ENCODE measurements at places on chromosomes 6 and 20.

GRCh38 chr6:9537381-9537780, 877.5 kb downstream of the TFAP2A start:
- peak; percentile 53 for DNase-seq

GRCh38 chr6:154874773-154875592, 120.1 kb upstream of the TIAM2 start:
- no peak for DNase-seq

GRCh38 chr20:7085467-7085866, 318.0 kb downstream of the BMP2 start:
- DNase-seq, result no peak

DNA sequence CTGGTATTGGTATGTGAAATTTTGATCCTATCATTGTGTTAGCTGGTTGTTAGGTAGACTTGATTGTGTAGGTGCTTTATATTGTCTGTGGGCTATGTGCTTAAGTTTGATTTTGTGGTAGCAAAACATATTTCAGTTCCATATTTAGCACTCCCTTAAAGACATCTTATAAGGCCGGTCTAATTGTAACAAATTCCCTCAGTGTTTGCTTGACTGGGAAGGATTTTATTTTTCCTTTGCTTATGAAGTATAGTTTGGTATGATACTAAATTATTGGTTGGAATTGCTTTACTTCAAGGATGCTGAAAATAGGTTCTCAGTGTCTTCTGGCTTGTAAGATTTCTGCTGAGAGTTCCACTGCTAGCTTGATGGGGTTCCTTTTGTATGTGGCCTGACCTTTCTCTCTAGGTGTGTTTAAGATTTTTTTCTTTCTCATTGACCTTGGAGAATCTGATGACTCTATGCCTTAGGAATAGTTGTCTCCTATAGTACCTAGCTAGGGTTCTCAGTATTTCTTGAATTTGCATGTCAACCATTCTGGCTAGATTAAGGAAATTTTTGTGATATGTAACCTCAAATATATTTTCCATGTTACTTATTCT, 20.1 kb downstream of the CENPW start:
- no peak for DNase-seq

GRCh38 chr6:41428336-41428995, 93.1 kb downstream of the NCR2 start:
- DNase-seq, result peak; percentile 21

DNA sequence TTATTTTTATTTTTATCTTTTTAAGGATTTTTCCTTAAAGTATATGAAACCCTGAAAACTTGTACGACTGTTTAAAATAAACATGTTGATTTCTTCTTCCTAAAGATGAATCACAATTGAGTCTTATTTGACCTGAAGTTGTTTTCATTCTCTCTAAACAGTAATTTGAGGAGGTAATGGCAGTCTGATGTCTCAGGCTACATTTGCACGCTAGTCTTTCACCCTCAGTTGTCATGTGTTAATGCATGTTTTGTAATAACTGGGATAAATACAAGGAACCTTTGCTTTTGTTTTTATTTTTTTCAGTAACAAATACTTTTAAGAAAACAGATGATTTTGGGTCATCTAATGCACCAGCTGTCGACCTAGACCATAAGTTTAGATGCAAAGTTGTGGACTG, 55.2 kb downstream of the SCAND1 start:
- DNase-seq, result no peak

- no peak for DNase-seq
Observed at GRCh38 chr6:158517038-158517437, 42.9 kb upstream of the TMEM181 start.

DNA sequence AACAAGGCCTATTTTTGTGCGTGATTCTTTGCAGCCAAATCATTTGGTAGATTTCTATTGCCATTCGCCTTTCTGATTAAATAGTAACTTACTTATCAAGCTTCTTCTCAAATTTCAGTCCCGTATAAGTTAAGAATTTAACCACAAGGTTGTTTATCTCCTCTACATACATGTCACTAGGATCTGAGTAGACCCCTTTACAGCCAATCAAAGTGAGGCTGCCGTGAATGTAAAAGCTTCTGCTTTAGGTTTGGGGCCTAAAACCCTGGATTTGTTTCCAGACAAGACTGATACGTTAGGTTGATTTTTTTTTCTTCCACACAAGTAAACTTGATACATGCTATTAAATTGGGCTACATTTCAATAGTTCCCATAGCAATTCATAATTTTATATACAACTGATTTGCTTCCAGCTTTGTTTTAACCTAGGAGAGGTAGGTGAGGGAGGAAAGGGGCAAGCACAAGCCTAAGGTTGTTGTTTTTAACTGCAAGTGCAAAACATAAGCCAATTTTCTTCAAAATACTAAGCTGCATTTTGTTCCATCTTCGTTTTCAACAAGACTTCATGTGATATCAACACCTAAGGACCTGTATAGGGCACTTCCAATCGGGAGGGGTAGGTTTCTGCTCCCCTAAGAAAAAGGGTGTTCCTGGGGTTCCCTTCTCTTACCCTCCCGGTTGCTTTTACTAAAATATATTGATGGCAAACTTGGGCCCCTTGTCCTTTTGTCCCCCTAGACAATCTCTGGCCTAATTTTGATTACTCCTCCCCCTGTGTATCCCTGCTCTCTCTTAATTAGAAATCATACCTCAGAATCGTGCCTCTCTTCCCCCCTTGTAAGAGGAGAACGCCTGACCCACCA, 1.7 kb downstream of the RANBP9 start:
- DNase-seq, result no peak

- no peak for DNase-seq
Observed at GRCh38 chr6:87762116-87762515, 60.1 kb upstream of the AKIRIN2 start.

DNA sequence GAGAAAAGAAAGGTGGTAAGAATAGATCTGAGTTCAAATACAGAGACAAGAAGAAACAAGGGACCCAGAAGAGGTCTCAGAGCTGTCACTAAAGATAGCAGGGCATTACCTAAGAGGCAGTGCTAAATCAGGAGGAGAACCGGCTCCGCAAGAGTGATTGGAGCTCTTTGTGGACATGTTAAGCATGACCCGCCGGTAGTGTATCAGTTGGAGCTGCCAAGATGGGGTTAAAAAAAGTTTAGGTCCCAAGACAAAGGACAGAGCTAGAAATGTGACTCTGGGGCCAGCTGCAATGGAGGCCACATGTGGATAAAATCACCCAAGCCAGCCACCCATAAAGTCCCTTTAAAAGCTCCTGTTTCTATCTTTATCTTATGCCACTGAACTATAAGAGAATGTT, 93.4 kb downstream of the MBOAT1 start:
- DNase-seq, result no peak

DNA sequence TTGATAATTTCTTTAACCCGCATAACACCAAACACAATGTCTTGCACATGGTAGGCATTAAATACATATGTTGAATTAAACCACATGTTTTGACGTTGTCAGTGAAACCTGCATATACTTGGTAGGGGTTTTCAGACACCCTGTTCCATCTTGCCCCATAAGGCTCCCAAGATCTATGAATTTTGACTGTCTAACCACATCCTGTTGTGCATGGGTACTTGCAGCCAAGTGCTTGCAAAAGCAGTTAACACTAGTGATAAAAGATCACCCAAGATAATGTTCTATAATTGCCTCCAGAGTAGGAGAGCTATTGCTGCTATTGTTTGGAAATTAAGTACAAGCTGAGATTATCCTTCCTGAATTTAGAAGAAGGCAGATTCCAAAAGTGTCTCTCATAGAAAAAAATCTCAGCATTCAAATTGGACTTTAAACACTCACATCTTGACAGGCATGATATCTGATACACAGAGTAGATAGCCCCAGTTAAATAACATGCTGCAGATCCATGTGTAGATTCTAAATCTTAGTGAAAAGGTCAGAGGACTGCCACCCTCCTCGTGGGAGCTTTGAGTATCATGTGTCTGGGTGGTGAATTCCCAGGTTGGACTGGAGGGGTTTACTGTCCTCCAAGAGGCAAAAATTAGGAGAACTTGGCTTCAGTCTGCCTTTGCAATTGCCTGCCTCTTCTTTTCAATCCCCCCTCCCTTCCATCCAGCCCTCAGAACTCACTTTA, 25.8 kb upstream of the CCN6 start:
- peak; percentile 77 for DNase-seq

DNA sequence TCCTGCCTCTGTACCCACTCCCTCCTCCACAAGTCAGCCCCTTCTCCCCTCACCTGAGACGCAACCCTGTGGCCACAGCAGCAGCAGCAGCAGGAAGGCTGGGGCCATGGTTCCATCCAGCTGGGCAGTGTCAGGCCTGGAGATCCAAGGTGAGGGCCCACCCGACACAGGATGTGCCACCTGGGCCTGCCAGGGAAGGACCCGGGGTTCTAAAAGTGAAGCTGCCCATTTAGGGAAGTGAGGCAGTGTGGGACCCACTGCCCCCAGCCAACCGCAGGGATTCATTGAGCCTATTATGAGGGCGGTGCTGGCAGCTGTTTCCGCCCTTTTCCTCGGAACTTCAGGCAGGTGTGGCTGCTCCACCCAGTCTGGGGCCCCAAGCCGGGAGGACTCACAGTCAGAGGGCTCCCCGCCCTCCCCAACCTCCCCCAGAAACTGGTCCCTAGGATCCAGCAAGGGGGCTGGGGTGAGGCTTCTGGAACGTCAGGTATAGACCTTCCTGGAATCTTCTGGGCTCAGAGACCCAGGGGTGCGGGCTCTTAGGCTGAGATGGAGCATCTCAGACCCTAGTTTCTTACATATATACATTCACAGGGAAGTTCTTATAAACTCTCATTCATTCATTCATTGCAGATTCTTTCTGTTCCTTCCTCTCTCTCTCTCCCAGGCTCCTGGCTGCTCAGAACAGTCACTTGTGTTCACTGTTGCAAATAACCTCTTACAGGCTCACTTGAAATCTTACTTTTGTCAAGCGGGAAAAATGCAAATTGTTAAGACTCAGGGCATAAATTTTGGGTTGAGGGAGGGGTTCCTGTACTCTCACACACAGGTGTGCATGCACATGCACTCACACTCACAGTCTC, at the start of gene TREML2:
Gene TREML2 (minus strand): TSS at position 249 of the 863 bp plus-strand sequence. CDS start 141 bp downstream, at position 108.
- DNase-seq, result no peak

DNA sequence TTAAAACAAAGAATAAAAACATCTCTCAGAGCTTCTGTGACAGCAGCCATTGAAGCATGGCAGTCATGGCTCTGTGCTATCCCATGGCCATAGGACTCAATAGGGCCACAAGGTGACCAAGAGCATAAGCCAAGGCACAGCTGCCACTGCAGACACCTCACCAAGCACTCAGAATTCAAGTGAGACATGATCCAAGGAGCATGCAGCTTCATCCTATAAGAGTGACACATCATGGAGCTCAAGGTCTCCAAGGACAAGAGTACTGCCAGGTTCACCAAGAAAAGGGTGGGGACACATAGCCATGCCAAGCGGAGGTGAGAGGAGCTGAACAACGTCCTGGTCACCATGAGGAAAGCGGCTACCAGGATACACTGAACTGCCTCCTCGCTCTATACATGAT, 53.0 kb downstream of the RCAN2 start:
- no peak for DNase-seq

DNA sequence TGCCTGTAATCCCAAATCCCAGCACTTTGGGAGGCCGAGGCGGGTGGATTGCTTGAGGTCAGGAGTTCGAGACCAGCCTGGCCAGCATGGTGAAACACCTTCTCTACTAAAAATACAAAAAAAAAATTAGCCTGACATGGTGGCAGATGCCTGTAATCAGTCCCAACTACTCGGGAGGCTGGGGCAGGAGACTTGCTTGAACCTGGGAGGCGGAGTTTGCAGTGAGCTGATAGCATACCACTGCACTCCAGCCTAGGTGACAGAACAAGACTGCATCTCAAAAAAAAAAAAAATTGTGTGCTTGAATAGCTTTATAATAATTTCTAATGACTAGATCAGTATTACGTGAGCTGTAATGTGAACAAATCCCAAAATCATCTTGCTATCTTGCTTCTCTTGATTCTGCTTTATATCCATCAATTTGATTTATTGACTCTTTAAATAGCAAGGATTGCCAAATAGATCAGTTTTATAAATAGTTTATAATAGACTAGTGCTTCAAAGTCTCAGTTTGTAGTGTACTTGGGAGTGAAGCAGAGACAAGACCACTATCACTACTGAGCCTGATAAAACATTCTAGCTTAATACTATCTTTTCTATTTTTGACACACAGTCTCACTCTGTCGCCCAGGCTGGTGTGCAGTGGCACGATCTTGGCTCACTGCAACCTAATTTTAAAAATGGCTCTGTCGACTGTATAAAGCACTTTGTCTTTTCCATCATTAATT, 7.1 kb downstream of the AMD1 start:
- no peak for DNase-seq

DNA sequence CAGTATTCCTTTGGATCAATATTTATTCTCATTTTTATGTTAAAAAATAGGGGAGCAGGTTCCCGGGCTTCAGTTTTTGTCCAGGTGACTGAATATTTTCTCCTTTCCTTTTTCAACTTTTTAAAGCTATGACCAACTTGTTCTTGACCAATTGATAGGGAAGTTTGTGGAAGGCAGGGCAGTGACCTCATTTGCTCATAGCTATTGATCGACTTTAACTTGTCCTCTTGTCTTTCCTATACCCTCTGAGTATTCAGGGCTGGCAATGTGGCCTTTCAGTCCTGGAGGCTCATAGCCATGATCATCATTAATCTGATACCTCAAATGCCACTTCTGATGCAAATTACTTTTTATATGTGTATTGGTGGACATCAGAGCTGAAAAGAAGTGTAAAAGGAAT, 448.8 kb downstream of the KIF16B start:
- DNase-seq, result no peak

DNA sequence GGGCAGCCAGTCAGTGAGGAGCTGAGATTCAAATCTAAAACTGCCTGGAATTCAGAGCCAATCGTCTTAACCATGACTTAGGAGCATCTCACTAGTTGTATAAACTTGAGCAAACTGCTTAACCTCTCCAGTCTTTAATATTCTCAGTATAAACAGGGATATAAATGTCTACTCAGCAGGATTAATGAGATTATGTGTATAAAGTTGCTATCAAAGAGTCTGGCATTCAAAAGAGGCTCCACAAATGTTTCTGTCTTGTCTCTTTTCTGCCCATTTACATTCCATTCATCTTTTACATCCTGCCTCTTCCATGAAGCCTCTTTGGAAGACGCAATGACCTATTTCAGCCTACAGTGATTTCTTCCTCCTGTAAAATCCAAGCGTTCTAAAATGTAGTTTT, 66.9 kb downstream of the BLOC1S5 start:
- no peak for DNase-seq

- no peak for DNase-seq
Observed at GRCh38 chr20:50540620-50541605, 30.7 kb downstream of the PTPN1 start.

All from AG09309 (cell line).